ENCODE measurements at places on chromosomes 6 and 20. TPM values are rescaled to one million over a fixed set of nuclear protein-coding genes. Genes with fewer than 3 reads are reported as not detected.

Gene GSTA1
- total RNA-seq = not detected

Gene NKAIN2
- total RNA-seq = not detected

Gene VTA1
- total RNA-seq = 54.5 TPM

Gene TREML1
- total RNA-seq = not detected

Gene SLC52A3
- not detected for total RNA-seq

Gene POM121L2
- total RNA-seq = not detected

Gene RAB23
- 16.8 TPM for total RNA-seq

Gene OPN5
- total RNA-seq = not detected

Gene HLA-E
- total RNA-seq = 663 TPM

Gene PM20D2
- 23.2 TPM for total RNA-seq

Gene CPNE5
- total RNA-seq = 6.9 TPM

Gene MAK
- total RNA-seq = under 0.01 TPM

Gene LY6G6D
- total RNA-seq = not detected

Gene ELMO2
- 22.4 TPM for total RNA-seq

Gene FBXO9
- total RNA-seq = 17.7 TPM

Gene DPPA5
- not detected for total RNA-seq

Gene ME1
- total RNA-seq = 16.1 TPM

Gene CAGE1
- 0.04 TPM for total RNA-seq

Gene ASXL1
- 30.7 TPM for total RNA-seq

Gene SLC22A16
- not detected for total RNA-seq

Gene SNAP91
- under 0.01 TPM for total RNA-seq

Gene BCAS4
- total RNA-seq = 1.6 TPM

Gene PLEKHG1
- total RNA-seq = 38.9 TPM

Gene SULF2
- total RNA-seq = 64.6 TPM

Gene CCN5
- not detected for total RNA-seq

Gene CRISP2
- total RNA-seq = not detected

Gene POU5F1
- total RNA-seq = 0.56 TPM

Gene CEP43
- 11.1 TPM for total RNA-seq

Gene MRPL18
- 147 TPM for total RNA-seq

Gene TBXT
- not detected for total RNA-seq

Gene ELOVL4
- 0.99 TPM for total RNA-seq

Gene GINS1
- total RNA-seq = 20.0 TPM

Gene CYP21A2
- total RNA-seq = not detected

Gene CFAP61
- not detected for total RNA-seq

Gene PPDPF
- total RNA-seq = 21.4 TPM

Gene KIAA1586
- total RNA-seq = 18.5 TPM

Gene ZSCAN23
- total RNA-seq = 0.07 TPM

Gene WFDC5
- total RNA-seq = not detected

Gene NHLRC1
- total RNA-seq = 2.2 TPM

Gene C20orf202
- total RNA-seq = not detected

Gene FKBP1C
- 0.40 TPM for total RNA-seq

Gene BTNL2
- total RNA-seq = not detected

Gene COL9A1
- not detected for total RNA-seq

Gene CLDN20
- not detected for total RNA-seq

Gene SLC12A5
- total RNA-seq = 0.07 TPM

Gene IPCEF1
- under 0.01 TPM for total RNA-seq

Gene RAB44
- total RNA-seq = not detected

Gene NKX2-2
- not detected for total RNA-seq

Gene GLP1R
- not detected for total RNA-seq

Gene KIF6
- not detected for total RNA-seq

Gene PNLDC1
- total RNA-seq = 0.11 TPM

Gene SLC22A2
- not detected for total RNA-seq

Gene NOTCH4
- total RNA-seq = 20.1 TPM

Gene TP53TG5
- total RNA-seq = not detected
